Esophagus muscularis mucosa (tissue), 4 donors: ENCODE measurements at places on chromosomes 6 and 20.

DNA sequence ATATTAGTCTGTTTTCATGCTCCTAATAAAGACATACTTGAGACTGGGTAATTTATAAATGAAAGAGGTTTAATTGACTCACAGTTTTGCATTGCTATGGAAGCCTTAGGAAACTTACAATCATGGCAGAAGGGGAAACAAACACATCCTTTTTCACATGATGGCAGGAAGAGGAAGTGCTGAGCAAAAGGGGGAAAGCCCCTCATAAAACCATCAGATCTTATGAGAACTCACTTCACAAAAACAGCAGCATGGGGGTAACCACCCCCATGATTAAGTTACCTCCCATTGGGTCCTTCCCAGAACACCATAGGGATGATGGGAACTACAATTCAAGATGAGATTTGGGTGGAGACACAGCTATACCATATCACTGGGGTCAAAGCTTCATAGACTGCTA is 254.2 kb downstream of the ERMARD start:
- DNase-seq: no peak

- DNase-seq: no peak
Measured at GRCh38 chr20:54088430-54088829, 18.0 kb upstream of the BCAS1 start.

DNA sequence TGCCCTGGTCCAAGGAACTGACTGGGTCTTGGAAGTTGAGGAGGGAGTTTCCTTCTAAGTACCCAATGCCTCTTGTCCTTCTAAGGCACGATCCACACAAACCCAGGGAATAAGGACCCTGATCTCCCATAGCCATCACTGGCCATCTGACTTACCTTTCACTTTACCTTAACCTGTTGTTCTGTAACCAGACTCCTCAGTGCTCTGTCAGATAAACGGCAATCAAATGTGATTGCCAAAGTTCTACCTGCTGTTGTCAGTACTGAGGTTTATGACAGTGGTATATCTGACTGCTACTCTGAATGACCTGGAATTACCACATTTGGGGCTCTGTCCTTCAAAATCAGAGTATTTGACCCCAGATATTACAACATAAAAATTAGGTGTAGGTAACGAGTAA is 49.8 kb downstream of the HMGN3 start:
- DNase-seq: no peak

- DNase-seq: no peak
Measured at GRCh38 chr20:31746068-31746878, 7.2 kb downstream of the TPX2 start.

GRCh38 chr6:169920359-169921020 is 169.1 kb downstream of the ERMARD start:
- no peak for DNase-seq

DNA sequence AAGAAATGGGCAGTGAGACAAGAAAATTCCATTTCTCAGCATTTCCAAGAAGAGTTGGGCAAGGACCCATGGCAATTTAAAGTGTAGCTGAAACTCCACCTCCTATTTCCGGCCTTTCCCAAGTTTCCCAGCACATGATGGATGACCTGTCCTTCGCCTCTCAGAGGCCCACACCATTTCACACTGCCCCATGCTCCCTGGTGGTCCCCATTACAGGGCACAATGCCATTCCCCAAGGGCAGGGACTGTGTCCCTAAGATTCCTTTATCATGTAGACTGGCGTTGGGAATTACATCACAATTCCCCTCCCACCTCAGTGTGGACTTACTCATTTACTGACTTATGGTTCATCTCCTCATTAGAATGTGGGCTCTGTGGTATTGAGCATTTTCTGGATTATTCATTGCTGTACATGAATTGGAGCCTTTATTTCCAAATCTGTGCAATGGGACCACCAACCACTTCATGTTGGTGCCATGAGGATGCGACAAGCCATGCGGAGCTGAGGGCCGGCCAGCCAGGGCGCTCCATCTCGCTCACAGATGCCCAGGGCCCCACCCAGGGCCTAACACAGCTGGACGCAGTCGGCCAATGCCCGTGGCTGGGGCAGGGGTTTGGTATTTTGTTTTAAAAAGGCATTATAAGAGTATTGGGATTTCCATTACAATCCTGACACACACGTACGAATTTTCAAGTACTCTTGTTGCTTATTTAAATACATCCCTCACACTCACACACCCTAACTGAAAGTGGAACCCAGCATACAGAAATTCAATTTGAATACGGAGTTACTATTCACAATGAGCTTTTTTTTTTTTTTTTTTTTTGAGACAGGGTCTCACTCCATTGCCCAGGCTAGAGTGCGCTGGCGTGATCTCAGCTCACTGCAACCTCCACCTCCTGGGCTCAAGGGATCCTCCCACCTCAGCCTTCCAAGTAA is 5.4 kb downstream of the ACSS1 start:
- no peak for DNase-seq

- DNase-seq: no peak
Measured at GRCh38 chr6:77839292-77839691, 186.5 kb downstream of the MEI4 start.

- peak; percentile 88 for DNase-seq
Measured at GRCh38 chr20:37566590-37567330, 39.1 kb upstream of the BLCAP start.

- no peak for DNase-seq
Measured at GRCh38 chr6:88220493-88220892, 54.3 kb upstream of the CNR1 start.

DNA sequence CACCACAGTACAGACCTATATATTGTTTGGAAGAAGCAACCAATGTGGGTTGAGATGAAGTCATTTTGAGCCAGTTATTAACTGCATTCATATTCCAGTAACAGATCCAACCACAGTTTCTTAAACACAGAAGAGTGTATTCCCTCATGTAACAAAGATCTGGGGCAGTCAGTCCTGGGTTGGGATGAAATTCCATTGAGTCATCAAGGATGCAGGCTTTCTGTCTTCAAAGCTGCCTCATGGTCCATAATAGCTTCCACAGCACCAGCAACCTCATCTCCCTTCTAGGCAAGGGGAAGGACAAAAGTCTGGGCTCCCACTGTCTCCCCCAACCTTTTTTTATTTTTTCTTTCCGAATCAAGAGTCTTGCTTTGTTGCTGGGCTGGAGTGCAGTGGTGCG is 2.9 kb upstream of the SOD2 start:
- DNase-seq: no peak

GRCh38 chr6:24543683-24544082 is 48.9 kb downstream of the ALDH5A1 start:
- no peak for DNase-seq

- DNase-seq: no peak
Measured at GRCh38 chr6:80197474-80197873, 91.0 kb downstream of the BCKDHB start.

GRCh38 chr6:128515550-128516513 is 4.6 kb downstream of the PTPRK start:
- no peak for DNase-seq

DNA sequence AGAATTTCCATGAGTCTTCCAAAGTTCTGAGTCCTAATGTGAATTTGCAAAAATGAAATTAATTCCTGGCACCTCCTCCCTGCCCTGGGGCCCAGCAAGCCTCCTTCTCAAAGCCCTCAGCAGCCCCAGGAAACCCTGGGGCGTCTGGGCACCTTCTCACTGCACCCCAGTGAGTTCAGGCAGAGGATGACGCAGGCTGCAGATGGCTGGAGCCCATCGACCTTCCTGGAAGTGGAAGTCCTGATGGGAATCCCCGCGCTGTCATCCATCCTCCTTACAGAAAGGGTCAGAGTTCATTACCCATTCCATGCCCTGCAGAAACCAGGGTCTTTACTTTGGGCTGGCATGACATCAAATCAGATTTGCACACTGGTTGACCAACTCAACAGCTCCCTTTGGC is 31.6 kb downstream of the DLL1 start:
- DNase-seq: no peak

DNA sequence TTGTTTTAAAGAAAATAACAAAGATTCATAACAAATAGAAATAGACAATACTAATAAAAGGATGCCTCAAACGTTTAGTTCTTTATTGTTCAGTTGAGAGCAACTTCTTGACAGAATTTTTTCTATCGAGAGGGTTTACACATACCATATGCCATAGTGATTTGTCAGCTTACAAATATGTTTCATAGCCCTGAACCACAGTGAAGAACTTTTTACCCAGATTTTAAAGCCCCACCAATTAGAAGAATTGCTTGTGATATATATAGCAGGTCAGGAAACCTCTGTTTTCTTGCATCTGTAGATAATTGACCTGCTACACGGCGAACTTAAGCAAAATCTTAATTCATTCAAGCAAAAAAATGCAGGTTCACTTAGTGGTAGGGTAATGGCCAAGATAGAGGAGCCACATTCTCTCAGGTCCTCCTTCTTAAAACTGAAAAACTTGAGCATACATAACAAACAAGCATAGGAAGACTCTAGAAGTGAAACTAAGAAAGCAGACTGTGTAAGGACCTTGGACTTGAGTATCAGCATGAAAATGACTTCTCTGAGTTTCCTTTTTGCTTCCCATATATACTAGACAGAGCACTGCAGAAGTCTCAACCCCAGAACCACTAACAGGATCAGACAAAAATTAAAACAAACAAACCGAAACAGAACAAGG is 39.5 kb downstream of the CRISP1 start:
- no peak for DNase-seq

GRCh38 chr20:46122516-46123481 is 4.7 kb downstream of the CD40 start:
- no peak for DNase-seq

DNA sequence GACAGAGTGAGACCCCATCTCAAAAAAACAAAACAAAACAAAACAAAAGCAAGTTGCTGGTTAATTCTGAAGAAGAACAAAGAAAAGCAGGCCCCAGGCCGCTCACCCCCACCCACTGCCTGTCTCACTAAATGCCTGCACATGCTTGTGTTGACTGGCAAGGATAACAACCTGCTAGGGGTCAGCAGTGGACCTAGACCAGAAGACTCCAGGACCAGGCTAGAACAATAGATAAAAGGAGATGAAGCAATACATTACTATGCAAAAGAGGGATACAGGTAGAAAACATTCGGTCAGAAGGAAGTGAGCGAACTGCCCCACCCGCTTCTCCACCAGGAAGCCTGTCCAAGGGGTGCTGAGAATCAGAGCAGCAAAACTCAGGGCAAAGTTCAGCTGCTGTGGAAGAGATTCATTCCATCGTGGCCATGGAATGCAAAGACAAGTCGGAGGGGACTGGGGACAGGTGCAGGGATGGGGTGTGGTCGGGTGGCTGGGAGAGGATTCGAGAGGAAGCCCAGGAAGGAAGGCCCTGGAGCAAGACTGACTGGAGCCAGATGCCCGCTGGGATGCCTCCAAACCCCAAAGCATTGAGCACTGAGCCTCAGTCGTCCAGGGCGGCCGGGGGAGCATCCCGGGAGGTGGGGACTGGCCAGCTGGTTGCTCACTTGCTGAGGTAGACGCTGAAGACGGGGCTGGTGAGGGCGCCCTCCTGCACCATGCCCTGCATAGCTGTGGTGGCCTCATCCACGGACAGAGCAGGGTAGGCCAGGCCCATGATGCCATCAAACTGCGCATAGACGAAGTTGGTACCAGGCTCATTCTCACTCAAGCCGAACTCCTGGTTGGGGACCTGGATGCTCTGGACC is 5.3 kb downstream of the PGC start:
- no peak for DNase-seq

GRCh38 chr6:156779206-156780094 is 2.3 kb downstream of the ARID1B start:
- no peak for DNase-seq

DNA sequence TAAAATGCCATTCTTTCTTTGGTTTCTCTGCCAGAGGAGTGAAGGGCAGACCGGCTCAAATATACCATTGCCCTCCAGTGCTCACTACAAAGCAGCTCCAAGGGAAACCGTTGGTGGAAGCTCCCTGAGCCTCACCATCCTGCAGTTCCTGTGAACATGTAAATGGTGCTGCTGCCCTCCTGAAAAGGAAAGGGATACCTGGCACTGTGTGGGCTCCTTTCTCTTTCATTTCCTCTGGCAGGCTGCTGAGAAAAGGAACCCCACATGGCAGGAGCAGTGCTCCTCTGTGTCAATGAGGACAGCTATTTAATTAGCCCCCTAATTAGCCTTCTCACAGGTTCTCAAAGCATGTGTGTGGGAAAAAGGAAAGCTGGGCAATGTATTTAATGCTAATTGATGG is 142.5 kb downstream of the KLHL32 start:
- no peak for DNase-seq
